Islet precursor cell (in vitro differentiated cells): ENCODE measurements at places on chromosomes 16 and 17.
A peak's percentile ranks its signal among the peaks of the same experiment; 100 is the strongest.

DNA sequence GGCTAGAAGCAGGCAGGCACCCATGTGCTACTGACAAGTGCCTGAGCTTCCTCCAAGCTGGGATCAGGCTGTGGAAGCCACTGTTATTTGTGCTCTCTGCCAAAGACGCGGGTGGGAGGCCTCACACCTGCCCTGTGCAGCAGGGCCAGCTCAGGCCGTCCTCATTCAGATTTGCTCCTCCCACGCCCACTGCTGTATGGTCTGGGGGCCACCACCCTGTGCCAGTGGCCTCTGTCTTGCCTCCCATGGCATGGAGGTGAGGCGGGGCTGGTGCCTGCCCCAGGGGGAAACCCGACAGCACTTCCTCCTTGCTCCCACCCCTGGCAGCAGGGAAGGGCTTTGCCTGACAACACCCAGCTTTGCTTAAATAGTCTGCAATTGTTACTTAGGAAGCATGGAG, 356.5 kb upstream of the CDH8 start:
- DNase-seq, result no peak

GRCh38 chr16:27182906-27183405, 20.4 kb upstream of the KDM8 start:
- no peak for DNase-seq

GRCh38 chr17:6994118-6994598, 1.7 kb upstream of the ALOX12 start:
- no peak for DNase-seq

DNA sequence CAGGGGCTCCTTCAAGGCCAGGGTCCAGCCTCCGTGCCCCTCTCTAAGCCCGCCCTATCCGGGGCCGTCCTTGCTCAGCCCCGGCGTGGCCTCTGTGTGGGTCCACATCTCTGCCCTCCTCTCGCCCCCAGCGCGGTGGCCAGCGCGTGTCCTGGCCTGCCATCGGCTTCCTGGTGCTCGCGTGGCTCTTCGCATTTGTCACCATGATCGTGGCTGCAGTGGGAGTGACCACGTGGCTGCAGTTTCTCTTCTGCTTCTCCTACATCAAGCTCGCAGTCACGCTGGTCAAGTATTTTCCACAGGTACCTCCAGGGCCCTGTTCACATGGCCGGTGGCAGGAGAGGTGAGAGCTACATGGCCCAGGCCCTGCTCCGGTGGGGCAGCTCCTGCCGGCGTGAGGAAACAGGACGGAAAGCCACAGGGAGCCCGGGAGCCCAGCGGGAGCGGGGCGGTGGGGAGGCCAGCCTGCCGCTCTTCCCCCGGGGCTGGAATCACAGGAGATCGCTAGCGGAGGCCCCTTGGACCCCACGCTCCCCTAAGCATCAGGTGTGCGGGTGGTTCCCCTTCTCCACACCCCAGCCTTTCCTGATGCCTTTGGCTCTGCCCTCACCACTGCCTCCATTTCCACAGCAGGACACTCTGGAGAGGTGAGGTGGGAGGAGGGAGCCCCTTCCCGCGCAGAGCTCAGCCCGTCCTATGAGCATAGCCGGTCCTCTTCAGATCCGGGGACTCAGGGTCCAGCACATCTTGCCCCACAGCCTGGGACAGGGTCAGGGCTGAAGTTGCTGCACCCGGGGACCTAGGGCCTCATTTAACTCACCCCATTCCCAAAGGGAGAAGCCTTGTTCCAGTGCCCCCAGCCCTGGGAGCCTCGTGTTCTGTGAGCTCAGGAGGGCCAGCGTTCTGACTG, 10.2 kb downstream of the TAX1BP3 start:
- peak; percentile 60 for DNase-seq

DNA sequence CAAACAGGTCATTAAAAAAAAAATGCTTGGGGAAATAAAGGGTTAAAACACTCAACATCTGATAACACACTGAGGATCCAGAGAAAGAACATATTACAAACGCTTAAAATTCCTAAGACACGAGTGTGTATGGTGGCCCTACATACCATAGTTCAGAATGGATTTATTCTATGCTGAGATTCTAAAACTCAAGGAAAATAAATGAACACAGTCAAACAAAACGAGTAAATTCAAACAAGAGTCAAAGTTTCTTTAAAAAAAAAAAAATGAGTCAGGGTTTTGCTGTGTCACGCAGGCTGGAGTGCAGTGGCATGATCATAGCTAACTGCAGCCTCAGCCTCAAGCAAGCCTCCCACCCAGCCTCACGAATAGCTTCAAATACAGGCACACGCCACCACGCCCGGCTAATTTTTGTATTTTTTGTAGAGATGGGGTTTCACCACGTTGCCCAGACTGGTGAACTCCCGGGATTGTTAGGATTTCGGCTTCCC, 17.4 kb downstream of the CRK start:
- peak; percentile 62 for DNase-seq

DNA sequence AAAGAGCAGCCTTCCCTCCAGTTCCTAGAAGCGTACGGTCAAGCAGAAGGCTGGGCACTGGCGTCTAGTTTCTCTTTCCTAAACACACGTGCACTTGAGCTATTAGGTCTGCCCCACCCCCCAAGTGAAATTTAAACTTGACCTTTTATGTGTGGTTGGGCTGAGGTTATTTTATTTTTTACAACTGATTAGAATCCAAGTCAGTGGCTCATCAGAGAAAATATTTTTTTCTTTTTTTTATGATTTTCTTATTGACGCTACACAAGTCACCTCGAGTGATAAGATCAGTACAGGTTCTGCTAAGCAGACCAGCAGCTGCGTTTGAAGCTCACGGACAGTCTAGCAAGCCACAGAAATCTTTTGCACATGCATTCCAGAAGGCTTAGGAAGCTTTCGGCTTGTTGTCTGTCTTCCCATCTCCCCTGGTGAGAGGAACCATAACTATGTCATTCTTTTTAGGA, 95.1 kb downstream of the ZFHX3 start:
- peak; percentile 86 for DNase-seq

DNA sequence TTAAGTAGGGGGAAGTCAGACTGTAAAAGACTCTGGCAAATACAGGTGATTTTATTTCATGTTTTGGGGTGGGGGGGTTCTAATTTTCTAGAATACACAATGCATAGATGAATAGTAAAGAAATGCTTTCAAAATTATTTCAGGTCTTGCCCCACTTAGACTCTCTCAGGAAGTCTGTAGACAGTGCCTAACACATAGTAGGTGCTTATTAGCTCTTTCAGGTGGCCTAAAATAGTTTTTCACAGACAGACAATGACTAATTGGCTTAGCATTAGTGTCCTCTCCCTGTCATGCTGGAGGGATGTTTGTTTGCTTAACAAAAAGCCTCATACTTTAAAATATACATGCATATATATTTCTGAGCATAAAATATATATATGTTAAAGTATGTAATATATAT, 366.0 kb downstream of the SOX9 start:
- no peak for DNase-seq

DNA sequence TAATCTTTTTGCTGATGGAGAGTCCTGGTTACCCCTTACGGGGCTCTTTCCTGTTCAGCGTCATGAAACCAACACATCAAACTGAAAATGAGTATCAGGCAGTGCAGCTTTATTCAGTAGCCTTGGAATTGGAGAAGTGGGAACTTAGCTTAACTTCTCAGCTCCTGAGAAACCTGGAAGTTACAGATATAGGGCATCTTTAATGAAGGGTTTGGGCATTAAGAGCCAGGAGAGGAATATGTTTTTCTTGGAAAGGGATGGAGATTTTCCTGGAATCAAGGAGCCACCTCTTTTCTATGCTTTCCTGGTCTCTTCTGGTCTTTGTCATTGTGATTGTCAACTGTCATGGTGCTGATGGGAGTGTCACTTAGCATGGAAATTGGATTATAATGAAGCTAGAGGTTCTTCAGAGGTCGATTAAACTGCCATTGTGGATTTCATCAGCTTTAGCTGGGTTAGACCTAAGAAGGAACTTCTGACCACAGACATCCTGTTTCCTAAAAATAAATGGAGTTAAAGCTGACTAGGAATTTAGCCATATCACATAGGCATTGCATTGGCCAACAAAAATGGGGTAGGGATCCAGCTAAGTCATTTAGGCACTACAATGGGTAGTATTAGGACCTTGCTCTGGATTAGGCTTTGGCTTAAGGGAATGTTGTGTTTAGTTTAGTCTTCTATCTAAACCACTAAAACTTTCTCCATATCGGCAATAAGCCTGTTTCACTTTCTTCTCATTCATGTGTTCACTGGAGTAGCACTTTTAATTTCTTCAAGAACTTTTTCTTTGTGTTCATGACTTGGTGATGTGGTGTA, 186.4 kb downstream of the BCAS3 start:
- no peak for DNase-seq

DNA sequence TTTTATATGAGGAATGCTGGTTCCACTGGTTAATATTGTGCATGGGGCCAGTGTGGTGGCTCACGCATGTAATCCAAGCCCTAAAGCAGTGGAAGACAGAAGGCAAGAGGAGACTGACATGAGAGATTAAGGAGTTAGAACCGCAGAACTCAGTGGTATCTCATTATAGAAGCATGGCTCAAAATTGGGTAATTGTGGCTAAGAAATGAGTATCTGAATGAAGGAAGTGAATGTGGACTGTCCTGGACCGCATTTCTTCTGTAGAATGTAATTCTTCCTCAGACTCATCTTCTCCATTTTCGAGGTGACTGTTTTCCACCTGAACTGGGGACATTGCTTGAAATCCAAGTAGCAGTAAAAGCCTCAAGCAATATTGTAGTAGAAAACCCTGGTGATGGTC, 42.6 kb upstream of the CDR2 start:
- no peak for DNase-seq

- no peak for DNase-seq
Measured at GRCh38 chr16:82755570-82756282, 129.0 kb downstream of the CDH13 start.

DNA sequence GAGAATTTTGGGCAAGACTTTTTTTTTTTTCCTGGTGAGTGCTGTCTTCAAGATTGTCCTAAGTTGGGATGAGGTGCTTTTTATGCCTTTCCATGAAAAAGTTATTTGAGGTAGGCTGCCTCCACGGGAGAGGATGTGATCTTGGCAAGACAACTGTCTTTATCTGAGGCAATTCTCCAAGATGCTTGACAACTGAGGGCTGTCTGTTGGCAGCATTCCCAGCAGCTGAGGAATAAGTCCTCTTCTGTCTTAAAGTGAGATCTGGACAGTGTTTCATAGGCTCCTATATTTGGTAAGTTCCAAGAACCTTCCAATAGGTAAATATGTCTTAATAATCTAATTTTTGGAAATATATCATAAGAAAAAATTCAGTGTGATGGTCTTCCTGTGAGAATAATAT, 662.0 kb downstream of the CDH11 start:
- DNase-seq, result no peak

DNA sequence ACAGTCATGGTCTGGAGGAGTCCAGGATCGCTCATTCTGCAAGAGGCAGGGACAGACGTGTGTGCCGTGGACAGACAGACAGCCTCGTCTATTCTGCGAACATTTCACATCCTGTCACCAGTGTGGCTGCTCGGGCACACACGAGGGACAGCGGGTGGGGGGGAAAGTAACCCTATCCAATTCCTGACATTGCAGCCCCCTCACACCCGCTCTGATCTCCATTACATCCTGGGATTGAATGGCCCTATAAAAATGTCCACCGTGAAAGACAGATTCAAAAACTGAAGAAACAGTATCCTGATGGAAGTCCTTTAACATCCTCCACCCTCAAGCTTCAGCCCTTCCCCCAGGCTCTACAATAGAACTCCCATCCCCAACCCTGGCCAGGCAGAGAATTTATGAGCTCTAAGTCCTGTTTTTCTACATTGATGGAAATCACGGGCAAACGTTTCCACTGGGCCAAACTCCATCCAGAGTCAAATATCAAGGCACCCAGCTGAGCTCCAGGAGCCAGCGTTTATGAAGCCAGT, 39.4 kb downstream of the HS3ST3A1 start:
- DNase-seq, result peak; percentile 95

- DNase-seq, result no peak
Measured at GRCh38 chr17:10648381-10648780, 8.7 kb downstream of the MYH3 start.

DNA sequence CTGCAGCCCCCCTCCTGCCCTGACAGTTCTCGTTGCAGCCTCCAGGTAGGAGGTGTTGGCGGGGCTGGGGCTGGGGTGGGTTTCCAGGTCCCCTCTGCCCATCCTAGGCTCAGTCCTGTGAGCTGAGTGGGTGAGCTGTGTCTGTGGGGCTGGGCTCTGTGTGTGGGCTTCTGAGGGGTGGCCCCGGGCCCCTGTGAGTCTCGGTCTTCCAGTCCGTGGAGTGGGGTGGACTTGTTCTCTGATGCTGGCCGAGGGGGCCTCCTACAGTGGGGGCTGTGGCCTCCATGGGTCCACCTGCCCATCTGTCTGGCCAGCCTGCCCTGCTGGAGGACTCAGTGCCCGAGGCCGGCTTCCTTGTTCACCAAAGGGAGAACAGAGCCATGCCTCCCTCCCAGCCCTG, 32.7 kb downstream of the SOX8 start:
- no peak for DNase-seq

GRCh38 chr16:9012848-9013507, 49.3 kb upstream of the USP7 start:
- DNase-seq, result peak; percentile 86

DNA sequence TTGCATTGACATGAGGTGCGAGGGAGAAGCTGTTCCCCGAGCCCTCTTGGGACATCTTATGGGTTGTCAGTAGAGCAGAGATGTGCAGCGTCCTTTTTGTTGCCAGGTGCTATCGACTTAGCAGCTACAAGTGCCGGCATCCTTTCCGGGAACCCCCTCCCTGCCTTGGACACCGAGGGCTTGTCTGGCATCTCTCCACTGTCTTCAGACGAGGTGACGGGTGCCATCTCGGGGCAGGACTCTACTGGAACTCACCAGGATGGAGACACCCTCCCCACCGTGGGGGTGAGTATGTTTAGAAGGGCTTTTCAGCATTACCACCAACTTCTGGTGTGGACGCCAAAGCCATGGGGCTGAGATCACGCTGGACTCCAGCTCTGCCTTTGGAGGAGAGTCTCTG, 11.8 kb upstream of the JPT2 start:
- peak; percentile 42 for DNase-seq

DNA sequence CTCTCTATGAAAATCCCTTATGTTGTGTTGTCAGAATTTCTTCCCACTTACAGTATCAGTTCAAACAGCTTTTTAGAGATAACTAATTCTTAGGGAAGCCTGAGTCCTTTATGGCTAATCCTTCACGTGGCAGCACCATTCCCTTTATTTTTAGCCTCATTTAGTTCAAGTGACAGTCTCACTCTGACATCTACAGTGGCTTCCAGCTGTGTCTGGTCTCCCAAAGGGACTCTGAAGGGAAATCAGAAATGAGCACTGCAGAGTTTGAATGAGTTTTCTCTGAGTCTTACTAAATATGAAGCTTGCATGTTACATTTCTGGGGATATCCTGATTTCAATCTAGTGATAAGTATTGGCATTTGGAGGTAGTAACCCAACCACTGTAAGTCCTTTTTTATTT, 1104.1 kb downstream of the CDH11 start:
- DNase-seq, result no peak
